ENCODE measurements at places on chromosomes 7 and 10.

DNA sequence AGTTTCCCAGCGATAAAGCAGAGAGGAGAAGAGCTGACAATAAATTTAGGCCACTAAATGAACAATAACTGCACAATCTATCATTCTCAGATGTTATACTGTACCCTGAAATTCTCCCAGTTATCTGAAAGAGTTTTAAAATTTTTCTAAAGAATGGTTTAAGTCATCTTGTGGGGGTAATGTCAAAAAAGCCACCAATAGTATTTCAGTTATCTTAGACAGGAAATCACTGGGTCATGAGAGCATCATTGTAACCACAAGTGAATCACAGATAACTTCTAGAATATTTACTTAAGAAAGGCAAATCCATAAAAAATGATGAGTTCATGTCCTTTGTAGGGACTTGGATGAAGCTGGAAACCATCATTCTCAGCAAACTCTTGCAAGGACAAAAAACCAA, 147.1 kb downstream of the DNAJB9 start:
- H3K4me1 ChIP-seq = no peaks in the 10 kb centered on the region
- DNase-seq = no peak
- no peak overlapping the region for H3K27ac ChIP-seq
- H3K36me3 ChIP-seq = no peaks in the 10 kb centered on the region
- H3K27me3 ChIP-seq = no peaks in the 10 kb centered on the region

DNA sequence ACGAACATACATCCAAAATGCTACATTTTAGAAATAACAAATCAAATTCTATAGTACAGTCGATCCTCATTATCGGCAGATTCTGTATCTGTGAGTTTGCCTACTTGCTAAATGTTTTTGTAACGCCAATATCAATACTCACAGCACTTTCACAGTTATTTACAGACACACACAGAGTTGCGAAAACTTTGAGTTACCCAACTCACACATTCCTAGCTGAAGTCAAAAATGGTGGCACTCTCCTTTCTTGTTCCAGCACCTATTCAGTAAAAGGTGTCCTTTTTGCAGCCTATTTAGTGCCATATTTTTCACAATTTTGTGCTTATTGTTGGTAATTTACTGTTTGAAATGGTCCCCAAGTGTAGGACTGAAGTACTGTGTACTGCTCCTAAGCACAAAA, 161.7 kb downstream of the AKR1D1 start:
- no peak overlapping the region for H3K4me3 ChIP-seq
- H3K27ac ChIP-seq = no peak overlapping the region
- no peaks in the 10 kb centered on the region for H3K27me3 ChIP-seq
- H3K4me1 ChIP-seq = no peaks in the 10 kb centered on the region

GRCh38 chr10:130635528-130635927, 499.3 kb downstream of the GLRX3 start:
- no peak overlapping the region for H3K4me3 ChIP-seq
- no peaks in the 10 kb centered on the region for H3K36me3 ChIP-seq
- H3K27me3 ChIP-seq = no peaks in the 10 kb centered on the region
- H3K4me1 ChIP-seq = no peaks in the 10 kb centered on the region
- DNase-seq = no peak

GRCh38 chr7:66138994-66139752, 24.5 kb downstream of the CRCP start:
- no peak overlapping the region for H3K27ac ChIP-seq
- no peaks in the 10 kb centered on the region for H3K4me1 ChIP-seq
- peaks cover 23% of the 10 kb centered on the region for H3K36me3 ChIP-seq
- H3K4me3 ChIP-seq = no peak overlapping the region
- no peaks in the 10 kb centered on the region for H3K27me3 ChIP-seq

GRCh38 chr7:104981672-104982037, 32.4 kb upstream of the KMT2E start:
- no peak for DNase-seq
- peak overlapping the region; percentile 97 for H3K27ac ChIP-seq
- H3K4me3 ChIP-seq = no peak overlapping the region
- H3K36me3 ChIP-seq = no peaks in the 10 kb centered on the region
- H3K4me1 ChIP-seq = peaks cover 40% of the 10 kb centered on the region
- no peaks in the 10 kb centered on the region for H3K27me3 ChIP-seq

All from thoracic aorta (tissue), 2 donors.